Stimulated activated naive B cell treated with anti-CD40 and anti-IgM and Interleukin-4, amounts not matched to agents 10 μg/mL and 1 μg/mL and 100 μg/mL, for 72 hours (primary cell): ENCODE measurements at places on chromosomes 5 and 9.

GRCh38 chr5:56829137-56829908 lies 14.0 kb downstream of the MAP3K1 start:
- DNase-seq: peak; percentile 47

- no peak for DNase-seq
Measured at GRCh38 chr5:1563617-1564181, 39.9 kb upstream of the LPCAT1 start.

GRCh38 chr5:169918228-169918627 lies 62.1 kb downstream of the INSYN2B start:
- no peak for DNase-seq

DNA sequence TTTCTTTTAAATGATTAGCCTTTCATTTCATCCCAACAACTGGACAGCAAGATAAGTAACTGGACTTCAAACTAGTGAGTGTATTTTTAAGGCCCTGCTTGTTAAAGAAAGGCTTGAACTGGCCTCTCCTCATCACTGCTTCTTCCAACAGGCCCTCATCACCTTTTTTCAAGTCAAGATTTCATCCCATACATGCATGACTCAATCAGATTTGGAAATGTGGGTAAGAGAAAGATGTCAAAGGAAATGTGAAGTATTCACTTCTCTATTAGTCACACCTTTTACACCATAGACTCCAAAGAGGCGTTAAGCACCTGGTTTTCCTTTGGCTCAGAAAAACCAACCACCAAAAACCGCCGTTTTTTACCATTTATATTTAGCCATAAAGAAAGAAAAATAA lies 4.9 kb downstream of the NR4A3 start:
- no peak for DNase-seq

GRCh38 chr5:120152472-120152871 lies 311.6 kb upstream of the PRR16 start:
- no peak for DNase-seq
